ENCODE measurements at places on chromosomes 3 and 15.

- peak; percentile 9 for DNase-seq
Measured at GRCh38 chr3:11154036-11154952, at the start of gene HRH1. Gene HRH1, plus strand, starts transcription at chr3:11154493. Its CDS starts 104,545 bp downstream, at chr3:11259038.

DNA sequence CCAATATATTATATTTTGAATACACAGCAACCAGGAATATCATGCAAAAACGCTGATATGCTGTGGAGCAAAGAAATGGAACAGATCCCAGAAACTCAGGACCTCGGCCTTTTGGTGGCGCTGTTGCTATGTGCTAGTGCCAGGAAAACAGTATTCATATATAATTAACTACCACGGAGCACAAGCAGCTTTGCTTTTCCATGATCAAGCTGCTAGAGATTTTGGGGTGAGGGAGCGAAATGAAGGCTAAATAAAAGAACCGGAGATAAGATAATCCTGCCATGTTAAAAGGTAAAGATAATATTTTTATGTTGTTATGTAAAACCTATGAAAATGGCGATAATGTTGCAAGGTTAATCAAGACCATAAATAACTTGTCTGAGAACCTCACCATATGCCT is 157.7 kb upstream of the FAM3D start:
- no peak for DNase-seq

GRCh38 chr3:173397161-173398110 is at the start of gene NLGN1:
Gene NLGN1, plus strand, starts transcription at chr3:173397744.
- DNase-seq = no peak

DNA sequence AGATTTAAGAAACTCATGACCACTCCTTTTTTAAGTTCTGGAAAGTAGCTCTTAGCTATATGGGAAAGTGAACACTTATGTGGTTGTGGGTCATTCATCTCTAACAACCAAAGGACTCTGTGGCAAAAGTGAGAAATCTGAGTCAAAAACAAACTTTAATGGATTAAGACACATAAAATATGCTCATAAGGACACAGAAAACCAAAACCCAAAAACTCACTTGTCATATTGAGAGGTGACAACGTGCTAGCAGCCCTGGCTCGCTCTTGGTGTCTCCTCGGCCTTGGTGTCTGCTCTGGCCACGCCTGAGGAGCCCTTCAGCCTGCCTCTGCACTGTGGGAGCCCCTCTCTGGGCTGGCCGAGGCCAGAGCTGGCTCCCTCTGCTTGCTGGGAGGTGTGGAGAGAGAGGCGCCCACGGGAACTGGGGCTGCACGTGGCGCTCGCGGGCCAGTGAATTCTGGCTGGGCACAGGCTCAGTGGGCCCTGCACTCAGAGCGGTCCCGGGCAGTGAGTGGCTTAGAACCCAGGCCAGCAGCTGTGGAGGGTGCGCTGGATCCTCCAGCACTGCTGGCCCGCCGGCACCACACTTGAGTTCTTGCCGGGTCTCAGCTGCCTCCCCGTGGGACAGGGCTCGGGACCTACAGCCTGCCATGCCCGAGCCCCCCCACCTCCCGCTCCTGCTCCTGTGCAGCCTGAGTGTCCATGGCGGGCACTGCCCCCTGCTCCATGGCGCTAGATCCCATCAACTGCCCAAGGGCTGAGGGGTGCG is 30.3 kb upstream of the SKIL start:
- no peak for DNase-seq

GRCh38 chr3:46354984-46355383 is 1.1 kb downstream of the CCR2 start:
- DNase-seq = no peak

DNA sequence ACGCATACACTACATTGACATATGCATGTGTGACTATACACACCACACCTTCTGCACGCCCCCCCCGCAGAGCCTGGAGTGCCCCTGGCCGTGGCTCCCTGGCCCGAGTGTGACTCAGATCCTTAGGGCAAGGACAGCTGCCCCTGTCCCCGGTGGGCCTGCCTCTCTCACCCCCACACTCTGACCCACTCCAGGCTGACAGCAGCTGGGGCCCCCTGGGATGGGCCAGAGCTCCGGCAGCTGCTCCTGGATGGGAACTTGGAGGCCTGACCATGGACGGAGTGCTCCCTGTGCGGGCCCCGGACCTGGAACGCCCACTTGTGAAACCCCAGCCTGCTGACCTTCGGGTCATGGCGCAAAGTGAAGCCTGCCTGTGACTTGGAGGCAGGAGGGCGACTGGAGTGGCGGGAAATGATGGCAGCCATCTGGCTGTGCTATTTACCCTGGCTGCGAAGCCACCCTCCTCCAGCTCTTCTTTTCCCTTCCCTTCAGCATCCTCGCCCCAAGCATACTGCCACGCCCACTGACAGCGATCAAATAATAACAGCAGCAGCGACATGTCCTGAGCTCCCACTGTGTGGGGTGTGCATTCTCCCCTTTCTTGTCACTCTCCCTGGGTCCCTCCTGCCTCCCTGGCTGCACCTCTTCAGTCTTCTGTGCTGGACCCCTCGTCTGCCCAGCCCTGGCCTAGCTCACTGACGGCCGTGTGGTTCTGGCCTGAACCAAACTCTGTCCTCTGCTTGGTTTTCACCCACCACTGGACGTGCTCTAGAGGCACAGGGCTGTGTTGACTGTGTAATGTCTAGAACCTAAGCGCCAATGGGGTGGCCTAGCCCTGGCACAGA is 90.7 kb upstream of the MEF2A start:
- no peak for DNase-seq

DNA sequence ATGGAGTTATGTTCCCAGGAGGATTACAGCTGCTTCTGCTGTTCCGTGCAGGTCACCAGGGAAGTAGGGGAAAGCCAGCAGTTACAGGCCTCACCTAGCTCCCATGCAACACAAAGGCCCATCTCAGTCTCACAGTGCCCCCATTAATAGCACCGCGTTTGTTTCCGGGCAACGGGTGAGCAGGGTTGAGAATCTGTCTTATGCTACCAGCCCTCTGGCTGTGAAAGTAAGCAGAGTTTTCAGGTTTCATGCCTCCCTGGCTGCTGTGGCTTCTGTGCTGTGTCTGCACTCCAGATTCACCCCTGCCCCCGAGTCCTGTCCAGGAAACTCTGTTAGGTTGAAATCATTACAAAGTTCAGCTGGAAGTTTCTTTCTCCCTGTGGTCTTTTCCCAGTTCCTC is 254.4 kb upstream of the GPR149 start:
- DNase-seq = no peak

DNA sequence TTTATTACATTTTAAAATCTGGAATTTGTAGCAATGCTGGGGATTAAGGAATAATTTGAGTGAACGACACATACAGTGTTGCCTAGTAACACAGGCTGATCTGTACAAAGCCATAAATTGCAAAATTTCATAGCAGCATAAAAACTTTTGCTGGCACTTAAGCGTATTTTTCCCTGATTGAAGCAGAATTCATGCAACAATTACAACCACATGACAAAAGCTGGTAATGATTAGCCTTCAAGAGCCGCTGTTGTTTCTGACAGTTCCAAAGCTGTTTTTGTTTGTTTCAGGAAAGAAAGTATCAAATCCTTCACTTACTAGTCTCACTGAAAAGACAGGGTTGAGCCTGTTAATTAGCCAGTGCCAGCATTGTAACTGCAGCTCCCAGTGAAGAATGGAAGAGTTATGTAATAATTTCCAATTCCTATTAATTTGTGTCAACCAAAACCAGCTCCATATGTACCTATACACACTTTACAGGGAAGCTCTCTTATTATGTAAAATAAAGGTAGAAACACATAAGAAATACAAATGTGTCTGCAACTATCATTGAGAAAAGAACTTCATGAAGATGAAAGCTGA is 60.7 kb downstream of the AGTR1 start:
- no peak for DNase-seq

- DNase-seq = no peak
Measured at GRCh38 chr3:108391917-108392593, 95.7 kb downstream of the HHLA2 start.

DNA sequence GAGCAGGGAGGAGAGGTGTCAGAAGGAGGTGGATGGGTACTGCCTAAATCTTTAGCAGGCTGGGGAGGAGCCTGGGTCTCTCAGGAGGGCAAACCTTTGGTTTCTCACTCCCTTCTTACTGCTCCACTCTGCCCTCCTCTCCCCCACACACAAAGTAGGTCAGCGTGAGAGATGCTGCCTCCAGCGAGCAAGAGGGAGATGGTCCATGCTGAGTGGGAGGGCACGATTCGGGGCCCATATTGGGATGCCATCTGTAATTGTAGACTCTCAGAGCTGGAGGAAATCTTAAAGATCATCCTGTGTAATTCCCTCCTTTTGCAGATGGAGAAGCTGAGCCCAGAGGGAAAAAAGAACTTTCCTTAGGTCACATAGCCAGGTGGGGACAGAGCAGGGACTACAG is 34.2 kb upstream of the SYN2 start:
- DNase-seq = no peak

DNA sequence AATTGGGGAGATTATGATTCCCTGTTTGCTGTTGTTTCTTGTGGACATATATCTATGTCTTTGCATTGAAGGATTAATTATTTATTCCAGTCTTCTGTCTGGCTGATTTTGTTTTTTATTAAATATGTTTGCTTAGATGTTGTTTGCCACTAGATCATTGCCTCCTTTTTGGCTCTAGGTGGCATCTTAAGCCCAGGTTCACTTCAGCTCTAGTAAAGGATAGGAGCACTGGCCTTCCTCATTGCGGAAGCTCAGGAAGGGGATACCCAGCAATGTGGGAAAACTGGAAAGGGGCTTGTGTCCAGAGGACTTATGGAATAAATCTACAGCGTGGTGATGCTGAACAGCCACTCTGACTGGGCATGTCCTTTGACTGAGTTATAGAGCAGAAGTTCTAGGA is 821.6 kb downstream of the PDCD6IP start:
- no peak for DNase-seq

DNA sequence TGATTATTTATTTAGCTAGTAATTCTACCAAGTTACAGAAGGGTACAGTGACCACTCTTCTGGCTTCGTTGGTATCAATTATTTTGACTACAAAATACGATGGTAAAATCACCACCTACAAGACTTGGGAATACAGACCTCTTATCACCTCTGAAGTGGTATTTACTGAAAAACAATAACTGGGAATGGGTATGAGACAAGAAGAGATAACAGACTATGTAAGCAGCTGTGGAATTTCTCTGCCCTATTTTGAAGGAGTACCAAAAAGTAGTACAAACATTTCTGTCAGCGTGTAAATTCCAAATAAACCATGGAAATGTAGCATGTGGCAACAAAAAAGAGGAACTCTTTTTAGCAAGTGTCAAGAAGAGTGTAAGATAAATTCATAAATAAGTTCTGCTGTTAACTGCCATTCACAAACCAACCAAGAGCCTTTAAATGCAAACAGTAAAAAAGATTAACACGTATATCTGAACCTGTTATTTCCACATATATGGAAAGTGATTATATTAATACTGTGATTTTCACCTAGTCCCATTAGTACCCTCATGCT is 77.0 kb upstream of the SLC12A8 start:
- DNase-seq = no peak

DNA sequence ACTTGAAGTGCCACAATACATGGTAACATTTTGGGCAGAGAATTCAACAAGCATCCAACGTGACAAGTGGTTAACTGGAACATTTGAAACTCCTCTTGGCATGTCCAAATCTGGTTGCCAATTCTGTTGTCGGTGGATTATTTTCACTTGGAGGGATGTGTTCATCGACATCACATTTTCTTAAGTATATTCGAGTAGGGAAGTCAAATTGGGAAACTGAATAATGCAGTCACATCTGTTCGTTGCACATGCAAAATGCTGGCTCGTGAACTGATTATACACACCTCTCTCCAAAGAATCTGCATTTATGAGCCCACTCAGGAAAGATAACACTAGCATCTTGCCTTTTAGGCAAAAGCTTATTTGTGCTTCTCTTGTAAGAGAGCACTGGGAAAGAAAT is 139.7 kb downstream of the LIPC start:
- no peak for DNase-seq

- DNase-seq = no peak
Measured at GRCh38 chr3:71629711-71630110, 46.2 kb upstream of the FOXP1 start.

DNA sequence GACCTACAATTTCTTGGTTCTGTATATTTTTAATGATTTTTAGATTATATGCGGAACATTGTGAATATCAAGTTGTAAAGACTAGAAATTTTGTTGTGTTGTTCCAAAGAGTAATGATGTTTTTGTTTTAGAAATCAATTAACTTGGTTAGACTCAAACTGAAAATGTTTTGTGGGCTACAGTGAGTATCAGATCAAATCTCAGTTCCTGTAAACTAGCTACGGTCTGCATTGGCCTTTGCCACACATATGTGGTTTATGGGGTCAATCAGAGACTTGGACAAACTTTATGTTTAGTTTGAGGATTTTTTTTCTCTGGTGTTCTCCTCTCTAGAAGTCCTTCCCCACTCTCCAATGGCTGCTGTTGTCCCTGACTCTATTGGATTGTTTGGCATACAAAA is 308.0 kb upstream of the THRB start:
- DNase-seq = no peak

DNA sequence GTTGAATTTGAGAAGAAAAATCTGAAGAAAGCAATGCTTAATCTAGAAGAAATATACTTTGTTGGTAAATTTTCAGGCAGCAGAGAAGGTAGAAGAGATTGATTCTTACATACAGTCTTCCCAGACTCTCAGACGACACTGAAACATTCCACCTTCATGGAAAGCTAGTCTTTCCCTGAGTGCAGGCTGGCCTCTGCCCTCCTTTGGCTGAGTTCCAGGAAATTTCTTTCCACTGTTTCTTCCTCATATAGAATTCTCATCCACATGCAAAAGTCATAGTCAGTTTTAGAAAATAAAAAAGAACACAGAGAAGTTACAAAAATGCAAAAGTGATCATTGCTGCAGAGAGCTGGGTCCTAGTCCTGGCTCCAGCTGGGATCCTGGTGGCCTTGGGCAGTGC is 142.5 kb upstream of the PRR23C start:
- DNase-seq = no peak

DNA sequence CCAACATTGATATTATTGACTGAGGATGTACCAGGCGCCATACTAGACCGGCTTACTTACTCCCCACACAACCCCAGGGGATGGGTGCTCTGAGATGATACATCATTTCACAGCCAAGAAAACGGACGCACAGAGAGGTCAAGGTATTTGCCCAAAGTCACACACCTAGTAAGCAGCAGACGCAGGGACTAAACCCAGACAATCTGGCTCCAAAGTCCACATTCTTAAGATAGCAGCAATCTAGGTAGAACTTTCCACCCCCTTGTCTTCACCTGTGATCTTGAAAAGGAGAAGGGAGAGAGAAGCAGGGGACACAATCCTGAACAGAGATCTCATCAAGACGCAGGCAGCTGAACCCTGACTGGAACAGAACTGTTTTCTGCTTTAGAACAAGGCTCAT is 200.6 kb downstream of the XXYLT1 start:
- DNase-seq = no peak

DNA sequence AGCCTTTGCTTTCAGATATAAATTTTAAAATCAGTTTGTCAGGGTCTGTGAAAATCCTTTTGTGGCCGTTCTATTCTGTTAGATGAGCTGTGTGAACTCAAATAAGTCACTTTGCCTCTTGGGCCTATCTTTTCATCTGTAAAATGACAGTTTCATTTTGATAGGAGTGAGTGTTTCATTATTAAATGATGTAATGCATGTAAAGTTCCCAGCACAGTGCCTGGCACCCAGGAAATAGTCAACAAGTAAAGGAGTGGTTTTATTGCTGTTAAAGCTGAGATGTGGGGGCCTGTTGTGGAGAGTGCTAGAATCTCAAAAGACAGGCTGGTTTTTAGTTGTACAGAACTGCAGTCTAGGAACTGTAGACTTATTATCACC is 394.5 kb upstream of the CFAP20DC start:
- no peak for DNase-seq

Data from stimulated activated CD4-positive, alpha-beta T cell treated with anti-CD3 and anti-CD28 coated beads, Interleukin-2, amount 100 ng/mL, for 4 hours (primary cell).